NCI-H69 (cell line): ENCODE measurements at places on chromosomes 2 and 18.

DNA sequence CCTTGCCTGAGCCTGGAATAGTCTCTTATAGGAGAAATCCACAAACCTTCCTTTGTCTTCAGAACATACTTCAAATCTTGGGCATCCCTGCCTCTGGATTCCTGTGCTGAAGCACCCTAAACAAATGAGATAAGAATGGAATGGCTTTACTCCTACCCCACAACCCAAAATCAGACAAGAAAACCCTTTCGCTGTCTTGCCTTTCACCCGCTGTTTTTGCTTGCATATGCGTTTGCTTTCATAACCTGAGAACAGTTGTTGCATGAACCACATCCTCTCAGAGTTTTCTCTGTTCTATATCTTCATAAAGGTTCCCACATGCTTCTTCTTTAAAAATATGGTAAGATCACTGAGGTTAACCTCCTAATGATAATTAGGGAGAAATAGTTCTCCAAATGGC is 132.1 kb upstream of the MAP3K20 start:
- no peak for DNase-seq

GRCh38 chr2:102841107-102841840 is 79.4 kb downstream of the TMEM182 start:
- DNase-seq, result peak; percentile 28

- DNase-seq, result peak; percentile 53
Observed at GRCh38 chr2:168521053-168521741, 65.1 kb downstream of the CERS6 start.

GRCh38 chr2:233563663-233564430 is 2.7 kb downstream of the USP40 start:
- DNase-seq, result no peak

DNA sequence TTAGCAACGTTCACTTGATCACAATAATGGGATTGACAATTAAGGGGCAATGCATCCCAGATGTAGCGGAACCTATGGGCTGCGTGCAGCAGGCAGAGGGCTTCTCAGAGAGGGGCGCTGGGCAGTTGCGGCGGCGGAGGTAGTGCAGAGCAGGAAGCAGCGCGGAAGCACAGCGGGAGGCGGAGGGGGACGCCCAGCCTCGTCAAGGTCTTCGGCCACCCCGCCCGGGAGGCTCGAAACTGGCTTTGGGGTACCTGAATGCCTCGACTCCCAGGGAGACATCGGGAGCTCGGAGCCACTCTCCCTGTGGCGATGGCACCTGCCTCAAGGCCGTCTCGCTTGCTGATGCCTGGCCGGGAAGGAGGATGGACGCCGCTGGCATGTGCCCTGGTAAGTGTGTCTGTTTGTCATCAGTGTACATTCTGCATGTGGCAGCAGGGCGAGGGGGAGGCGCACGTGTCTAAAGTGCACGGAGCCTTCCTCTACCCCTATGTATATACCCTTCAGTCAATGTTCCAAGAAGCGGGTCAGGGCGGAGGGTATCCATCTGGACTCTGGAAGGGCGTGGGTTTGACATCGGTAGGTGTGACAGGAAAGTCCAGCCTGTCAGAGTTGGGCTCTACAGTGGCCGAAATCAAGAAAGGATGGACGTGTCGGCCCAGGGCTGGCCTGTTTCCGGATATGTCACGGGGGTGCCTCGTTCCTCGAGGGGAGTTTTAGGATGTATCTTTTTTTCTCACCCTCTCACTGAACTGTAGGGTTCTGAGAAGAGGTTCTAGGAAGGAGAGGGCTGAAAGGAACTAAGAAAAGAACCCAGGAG is 7.5 kb upstream of the SP9 start:
- DNase-seq, result no peak

DNA sequence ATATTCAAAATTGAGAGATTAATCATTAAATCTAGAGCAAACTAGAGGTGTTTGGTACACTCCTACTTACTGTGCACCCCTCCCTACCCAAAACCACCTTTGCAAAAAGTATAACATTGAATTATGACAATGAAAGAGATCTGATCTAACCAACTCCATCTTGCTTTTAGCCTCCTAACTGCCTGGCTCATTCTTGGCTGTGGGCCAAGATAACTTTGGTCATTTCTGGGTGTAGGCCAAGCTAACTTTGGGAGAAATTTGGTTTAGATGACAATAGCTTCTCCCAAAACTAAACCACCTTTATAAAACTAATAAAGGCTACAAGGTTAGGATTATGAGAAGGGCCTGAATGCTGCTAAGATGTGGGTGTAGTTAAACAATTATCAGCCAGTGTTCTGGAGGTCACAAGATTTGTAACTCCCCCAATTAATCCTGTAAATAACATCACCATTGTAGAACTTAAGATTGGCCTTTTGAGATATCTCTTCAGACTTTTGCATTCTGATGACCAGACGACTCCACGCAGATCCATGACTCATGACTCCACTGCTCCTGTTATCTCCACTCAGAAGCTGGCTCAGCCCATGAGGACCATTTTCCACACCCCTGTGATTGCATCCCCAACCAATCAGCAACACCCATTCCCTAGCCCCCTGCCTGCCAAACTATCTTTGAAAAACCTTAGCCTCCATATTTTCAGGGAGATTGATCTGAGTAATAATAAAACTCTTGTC is 160.2 kb downstream of the FBXO15 start:
- no peak for DNase-seq

DNA sequence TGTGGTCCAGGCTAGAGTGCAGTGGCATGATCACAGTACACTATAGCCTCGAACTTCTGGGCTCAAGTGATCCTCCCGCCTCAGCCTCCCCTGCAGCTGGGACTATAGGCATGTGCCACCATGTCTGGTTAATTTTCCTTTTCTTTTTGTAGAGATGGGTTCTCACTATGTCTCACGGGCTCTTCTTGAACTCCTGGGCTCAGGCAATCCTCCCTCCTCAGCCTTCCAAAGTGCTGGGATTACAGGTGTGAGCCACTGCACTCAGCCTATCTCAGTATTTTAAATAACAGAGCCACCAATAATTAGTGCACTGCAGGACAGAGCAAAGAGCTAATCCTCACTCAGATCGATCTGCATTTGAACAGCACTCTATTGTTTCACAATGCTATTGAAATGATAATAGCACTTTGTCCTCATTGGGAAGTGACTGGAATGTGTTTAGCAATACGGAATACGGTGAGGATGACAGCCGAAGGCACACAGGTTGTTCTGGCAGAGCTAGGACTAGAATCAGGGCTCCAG is 335.9 kb downstream of the DLGAP1 start:
- DNase-seq, result no peak

DNA sequence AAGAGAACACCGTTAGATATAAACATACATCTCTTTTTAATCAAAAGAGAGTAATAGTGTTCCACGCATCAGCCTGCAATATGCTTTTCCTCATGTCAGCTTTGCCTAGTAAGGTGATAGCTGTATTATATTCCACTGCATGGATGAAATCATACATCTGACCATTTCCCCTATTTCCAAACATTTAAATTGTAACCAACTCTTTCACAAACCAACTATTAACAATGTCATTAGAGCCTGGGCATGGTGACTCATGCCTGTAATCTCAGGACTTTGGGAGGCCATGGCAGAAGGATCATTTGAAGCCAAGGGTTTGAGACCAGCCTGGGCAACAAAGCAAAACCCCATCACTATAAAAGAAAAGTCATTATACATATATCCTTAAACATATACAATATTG is 284.8 kb downstream of the BCL11A start:
- no peak for DNase-seq

DNA sequence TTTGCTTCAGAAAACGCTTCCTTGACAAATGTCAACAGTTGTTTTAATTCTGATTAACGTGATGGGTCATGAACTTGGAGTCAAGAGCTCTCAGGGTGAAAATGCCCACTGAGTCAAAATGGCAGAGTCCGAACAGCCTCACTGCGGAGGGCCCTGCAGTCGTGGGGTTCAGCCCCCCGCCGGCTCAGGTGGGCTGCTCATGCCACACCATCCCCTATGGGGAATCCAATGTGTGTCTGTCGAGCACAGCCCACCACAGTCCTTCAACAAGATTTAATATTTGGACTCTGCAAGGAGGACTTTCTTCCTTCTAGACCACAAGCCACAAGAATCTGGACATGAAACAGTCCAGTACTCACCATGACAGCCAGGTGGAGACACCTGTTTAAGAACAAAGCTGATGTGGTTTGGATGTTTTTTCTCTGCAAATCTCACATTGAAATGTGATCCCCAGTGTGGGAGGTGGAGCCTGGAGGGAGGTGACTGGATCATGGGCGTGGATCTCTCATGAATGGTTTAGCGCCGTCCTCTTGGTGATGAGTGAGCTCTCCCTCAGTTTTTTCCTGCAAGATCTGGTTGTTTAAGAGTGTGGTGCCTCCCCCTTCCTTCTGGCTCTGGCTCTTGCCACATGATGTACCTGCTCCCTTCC is 201.0 kb downstream of the NDUFA10 start:
- peak; percentile 28 for DNase-seq

- peak; percentile 75 for DNase-seq
Observed at GRCh38 chr2:179264368-179265081, at the start of gene SESTD1. Gene SESTD1 (minus strand): TSS chr2:179264832. CDS start chr2:179191841, 72,991 bp downstream.

DNA sequence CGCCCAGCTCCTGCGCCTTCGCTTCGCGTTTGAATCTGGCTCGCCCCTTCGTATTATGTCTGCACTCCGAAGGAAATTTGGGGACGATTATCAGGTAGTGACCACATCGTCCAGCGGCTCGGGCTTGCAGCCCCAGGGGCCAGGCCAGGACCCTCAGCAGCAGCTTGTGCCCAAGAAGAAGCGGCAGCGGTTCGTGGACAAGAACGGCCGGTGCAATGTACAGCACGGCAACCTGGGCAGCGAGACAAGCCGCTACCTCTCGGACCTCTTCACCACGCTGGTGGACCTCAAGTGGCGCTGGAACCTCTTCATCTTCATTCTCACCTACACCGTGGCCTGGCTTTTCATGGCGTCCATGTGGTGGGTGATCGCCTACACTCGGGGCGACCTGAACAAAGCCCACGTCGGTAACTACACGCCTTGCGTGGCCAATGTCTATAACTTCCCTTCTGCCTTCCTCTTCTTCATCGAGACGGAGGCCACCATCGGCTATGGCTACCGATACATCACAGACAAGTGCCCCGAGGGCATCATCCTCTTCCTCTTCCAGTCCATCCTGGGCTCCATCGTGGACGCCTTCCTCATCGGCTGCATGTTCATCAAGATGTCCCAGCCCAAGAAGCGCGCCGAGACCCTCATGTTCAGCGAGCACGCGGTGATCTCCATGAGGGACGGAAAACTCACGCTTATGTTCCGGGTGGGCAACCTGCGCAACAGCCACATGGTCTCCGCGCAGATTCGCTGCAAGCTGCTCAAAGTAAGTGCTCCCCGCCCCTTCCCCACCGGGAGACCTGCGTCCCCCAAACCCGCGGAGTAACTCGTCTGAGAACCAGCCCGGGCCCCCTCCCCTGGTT is 453 bp downstream of the KCNJ3 start:
- DNase-seq, result no peak

DNA sequence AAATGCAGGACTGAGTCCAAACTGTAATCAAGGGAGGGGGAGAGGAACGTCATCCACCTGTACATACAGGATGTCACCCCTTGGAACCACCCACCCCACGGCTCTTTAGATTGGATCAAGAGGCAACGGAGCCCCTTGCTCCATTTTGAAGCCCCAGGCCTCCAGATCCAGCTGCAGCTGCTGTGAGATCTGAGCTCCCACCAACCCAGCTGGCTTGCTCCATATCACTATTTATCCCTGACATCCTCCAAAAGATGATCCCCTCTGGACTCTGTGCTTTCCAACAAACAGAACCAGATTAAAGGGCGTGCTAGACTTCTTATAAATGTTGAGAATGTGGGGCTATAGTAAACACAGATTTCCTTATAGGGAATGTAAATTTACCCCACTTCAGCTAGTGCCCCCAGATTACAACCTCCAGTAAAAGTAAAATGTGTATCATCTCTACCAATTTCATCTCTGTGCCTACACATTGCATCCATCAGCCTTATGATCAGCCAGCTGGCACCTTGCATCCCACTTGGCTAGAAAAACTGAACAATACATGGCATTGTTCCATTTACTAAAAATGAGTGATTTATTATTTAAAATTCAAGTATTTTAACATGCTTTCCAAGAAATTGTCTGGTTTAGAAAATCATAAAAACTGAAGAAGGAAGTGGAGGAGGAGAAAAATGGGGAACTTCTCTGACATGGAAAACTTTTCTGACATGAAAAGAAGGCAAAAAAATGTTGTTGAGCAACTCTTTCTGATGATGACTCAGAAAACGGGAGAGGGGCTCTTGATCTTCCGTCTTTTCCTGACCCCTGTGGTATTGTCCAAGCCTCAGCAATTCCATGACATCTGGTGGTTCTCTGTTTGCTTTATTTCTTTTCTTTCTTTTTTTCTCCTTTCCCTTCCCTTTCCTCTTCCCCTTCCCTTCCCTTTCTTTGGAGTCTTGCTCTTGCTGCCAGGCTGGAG is 262.6 kb upstream of the THUMPD2 start:
- DNase-seq, result no peak

DNA sequence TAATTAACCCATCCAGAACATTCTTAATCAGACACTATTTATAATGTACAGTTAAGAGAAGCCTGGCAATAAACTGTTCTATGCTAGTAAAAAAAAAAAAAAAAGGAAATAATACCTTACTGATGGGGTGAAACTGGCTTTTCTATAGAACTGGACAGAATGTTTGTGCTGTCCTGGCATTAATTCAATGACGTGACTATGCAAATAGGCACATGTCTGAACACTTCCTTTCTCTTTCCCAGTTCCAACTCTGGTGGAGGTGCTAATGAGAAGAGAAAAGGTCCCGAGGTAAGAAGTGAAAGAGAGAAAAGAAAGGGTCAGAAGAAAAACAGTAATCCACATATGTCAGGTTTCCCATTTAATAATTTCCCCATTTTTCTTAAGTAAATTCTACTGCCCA is 508.4 kb downstream of the ZEB2 start:
- peak; percentile 6 for DNase-seq

GRCh38 chr18:69588301-69588700 is 187.6 kb downstream of the DOK6 start:
- DNase-seq, result peak; percentile 18

GRCh38 chr2:124970030-124970429 is 944.9 kb downstream of the CNTNAP5 start:
- DNase-seq, result no peak

DNA sequence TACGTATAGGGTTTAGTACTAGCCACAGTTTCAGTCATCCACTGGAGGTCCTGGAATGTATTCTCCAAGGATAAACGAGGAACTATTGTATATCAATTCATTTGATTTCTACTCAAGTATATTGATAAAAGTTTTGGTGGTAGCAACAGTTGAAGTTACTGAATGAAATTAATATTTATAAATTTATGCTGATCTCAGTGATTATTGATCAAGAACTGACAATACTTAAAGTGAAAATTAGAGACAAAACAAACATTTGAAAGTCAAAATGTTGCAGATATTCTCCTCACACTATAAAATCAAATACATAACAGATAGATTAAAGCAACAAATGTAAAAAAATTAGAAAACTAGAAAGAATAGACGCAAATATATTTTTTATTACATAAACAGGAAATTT is 150.9 kb upstream of the SLC35G4 start:
- no peak for DNase-seq

DNA sequence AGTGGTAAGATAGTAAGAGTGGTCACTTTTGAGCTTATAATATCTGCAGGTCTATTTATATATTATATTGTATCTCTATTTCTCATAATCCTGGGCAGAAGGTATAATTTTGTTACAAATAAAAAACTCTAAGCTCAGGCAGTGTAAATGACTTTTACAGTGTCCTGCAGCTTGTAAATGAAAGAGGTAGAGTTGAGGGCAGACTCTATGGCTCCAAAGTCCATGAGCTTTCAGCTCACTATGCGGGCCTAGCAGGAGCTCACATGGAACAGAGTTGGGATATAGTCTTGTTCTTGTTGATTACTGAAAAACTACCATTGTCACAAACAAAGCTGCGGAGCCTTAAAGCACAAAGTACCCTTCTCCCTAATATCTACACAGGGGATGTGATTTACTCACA is 361.4 kb downstream of the LNPK start:
- DNase-seq, result no peak
